Activated T-cell treated with anti-CD3 and anti-CD28 coated beads, Interleukin-2, amount 50 U/mL, for 48 hours (primary cell): ENCODE measurements at places on chromosomes 12 and 14.

GRCh38 chr12:53696285-53696654 lies 20.4 kb upstream of the ATP5MC2 start:
- peak; percentile 24 for DNase-seq

- peak; percentile 49 for DNase-seq
Measured at GRCh38 chr14:22071006-22071405, 397.4 kb upstream of the OR4E1 start.

GRCh38 chr12:97560786-97561618 lies 98.4 kb downstream of the RMST start:
- DNase-seq: no peak

DNA sequence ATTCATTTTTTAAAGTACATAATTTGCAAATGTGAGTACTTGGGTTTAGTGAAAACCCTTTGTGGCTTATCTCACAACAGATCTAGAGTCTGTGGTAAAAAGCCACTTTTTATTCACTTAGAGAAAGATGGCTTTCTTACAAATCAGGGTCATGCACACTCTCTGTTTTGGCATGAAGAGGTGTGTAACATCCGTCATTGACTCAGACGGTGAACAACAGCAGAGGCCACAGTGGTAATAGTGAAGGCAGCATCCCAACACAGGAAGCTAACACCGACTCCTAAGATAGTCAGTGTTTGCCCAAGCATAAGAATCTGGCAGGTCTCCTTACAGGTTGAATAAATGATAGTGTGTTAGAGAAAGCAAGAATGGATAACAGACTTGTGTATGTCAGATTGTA lies 593.0 kb downstream of the SOX5 start:
- no peak for DNase-seq

DNA sequence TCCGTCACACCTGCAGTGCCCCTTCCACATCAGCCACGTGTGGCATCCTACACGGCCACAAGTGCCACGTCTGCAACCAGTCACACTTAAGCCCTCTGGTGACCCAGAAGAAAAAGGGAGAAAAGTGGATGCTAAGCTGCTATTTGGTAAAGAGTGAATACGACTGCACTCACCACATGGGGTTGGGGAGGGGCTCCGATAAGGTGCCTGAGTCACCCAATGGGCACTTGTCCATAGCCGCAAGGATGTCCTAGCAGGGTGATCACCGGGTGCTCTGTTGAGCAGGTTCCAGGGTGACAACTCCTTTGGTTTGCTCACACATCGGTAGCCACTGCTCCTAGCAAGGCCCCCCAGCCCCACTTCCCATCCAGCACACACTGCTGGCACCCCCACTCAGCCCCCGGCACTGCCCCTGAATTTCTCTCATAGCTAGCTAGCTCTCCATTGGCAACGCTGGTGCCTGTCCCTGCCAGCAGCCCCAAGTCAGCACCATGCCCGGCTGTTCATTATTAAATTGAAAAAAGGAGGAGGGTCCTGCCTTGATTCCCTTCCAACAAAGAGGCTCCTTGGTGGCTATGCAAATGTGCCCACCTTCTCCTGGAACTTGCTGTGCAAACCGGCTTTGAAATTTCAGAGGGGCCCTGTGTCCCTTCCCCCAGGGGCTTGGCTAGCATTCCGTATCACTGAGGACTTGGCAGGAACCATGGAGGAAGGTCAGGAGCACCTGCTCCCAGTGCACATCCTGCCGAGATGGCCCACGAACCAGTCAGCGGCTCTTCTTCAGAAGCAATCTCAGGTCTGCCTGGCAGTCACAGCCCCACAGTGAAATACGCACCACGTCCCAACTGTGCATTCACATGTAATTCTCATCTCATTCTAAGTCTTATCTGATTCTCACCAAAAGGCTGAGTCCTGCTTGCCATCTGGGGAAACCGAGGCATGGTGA lies 227.7 kb upstream of the DIO3 start:
- DNase-seq: no peak

GRCh38 chr14:103733651-103734050 lies 18.0 kb downstream of the ZFYVE21 start:
- no peak for DNase-seq

- no peak for DNase-seq
Measured at GRCh38 chr12:126243814-126244440, 1178.7 kb downstream of the AACS start.

- no peak for DNase-seq
Measured at GRCh38 chr14:32080001-32080510, 3.0 kb downstream of the ARHGAP5 start.

GRCh38 chr12:52419656-52420055 lies 13.5 kb upstream of the KRT82 start:
- DNase-seq: no peak

DNA sequence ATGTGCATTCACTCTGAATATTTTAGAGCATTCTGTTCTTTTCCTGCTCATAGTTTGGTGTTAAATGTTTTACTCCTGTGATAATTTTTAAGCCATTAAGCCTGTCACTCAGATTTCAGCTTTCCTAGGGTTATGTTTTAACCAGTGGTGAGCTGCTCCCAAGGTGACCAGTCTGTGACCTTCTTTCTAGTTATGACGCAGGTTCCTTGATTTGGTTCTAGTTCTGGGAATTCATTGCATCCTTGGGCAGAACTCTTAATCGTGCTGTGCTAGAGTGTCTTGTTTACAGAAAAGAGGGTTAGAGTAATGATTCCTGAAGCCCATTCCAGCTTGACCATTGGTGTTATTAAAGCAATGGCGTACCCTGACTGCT lies 2.2 kb downstream of the GABARAPL1 start:
- DNase-seq: no peak

GRCh38 chr12:81502912-81503695 lies 256.0 kb downstream of the PPFIA2 start:
- no peak for DNase-seq

DNA sequence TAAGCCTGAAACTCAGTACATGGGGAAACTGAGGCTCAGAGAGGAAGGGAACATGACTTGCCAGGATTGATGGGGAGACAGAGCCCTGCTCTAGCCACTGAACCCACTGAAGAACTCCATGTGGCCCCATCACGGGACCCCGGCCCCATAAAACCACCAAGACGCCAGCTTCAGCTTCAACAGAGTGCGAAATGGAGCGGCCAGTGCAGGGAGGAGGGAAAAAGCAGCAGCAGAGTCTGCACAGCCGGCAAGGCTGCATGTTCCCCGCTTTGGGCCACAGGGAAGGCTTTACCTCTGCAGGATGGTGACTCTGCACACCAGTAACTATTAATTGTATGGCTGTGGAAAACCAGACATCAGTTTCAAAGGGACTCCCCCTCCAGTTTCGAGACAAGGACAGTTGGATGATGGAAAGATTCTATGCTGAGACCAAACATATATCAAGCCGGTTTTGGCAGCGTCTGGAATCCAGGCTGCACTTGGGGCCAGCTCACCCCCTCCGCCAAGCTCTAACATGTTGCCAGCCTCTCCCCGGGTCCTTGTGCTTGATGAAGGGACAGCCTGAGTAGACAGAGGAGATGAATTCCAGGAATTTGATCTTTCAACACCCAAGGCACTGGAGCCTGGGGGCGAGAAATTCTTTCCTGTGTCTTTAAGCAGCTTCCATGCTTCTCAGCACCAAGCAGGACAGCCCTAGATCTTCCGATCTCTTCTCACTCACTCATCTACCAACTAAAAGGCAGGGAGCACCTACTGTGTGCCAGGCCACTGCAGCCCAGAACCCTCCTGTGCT lies 55.7 kb upstream of the BCL11B start:
- DNase-seq: no peak

DNA sequence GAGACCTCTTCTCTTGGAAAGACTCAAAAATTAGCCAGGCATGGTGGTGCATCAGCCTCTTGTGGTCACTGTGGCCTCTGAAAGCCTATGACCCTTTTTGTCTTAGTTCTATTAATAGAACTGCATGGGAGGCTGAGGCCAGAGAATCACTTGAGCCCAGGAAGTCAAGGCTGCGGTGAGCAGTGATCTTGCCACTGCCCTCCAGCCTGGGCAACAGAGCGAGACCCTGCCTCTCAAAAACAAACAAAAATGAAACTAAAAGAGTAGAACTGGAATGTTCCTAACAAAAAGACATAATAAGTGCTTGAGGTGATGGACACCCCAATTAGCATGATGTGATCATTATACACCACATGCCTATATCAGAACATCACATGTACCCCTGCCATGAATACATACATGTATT lies 197.0 kb upstream of the EEA1 start:
- DNase-seq: no peak

- no peak for DNase-seq
Measured at GRCh38 chr12:105024928-105025327, 38.8 kb downstream of the NOPCHAP1 start.

GRCh38 chr14:101470266-101470665 lies 91.0 kb upstream of the DIO3 start:
- no peak for DNase-seq

GRCh38 chr14:52244997-52245396 lies 22.5 kb upstream of the PTGDR start:
- no peak for DNase-seq

GRCh38 chr12:127773520-127773919 lies 493.4 kb upstream of the TMEM132C start:
- DNase-seq: no peak

- no peak for DNase-seq
Measured at GRCh38 chr14:78985668-78986381, 815.7 kb downstream of the NRXN3 start.

GRCh38 chr14:100150932-100151587 lies 8.4 kb downstream of the DEGS2 start:
- DNase-seq: no peak

DNA sequence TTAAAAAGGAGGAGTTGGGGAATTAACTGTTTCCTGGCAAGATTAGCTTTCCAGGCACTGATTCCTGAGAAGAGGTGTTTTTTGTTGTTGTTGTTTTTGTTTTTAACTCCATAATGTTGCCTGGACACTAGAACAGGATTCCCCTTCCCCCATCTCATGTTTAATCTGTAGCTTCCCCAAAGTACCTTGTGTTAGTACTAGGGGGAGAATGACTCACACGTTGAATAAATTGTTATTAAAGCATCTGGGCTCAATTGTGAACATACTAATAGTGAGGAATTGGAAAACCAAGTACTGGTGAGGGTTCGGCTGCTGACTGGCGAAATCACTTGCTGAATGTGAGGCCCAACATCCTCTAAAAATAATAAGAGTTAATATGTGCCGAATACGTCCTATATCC lies 1.3 kb upstream of the GNG2 start:
- no peak for DNase-seq

GRCh38 chr12:129902371-129903091 lies 1.3 kb downstream of the TMEM132D start:
- no peak for DNase-seq

GRCh38 chr12:56337753-56338251 lies 882 bp upstream of the IL23A start:
- no peak for DNase-seq

GRCh38 chr12:68499616-68500015 lies 111.1 kb upstream of the RAP1B start:
- DNase-seq: no peak

DNA sequence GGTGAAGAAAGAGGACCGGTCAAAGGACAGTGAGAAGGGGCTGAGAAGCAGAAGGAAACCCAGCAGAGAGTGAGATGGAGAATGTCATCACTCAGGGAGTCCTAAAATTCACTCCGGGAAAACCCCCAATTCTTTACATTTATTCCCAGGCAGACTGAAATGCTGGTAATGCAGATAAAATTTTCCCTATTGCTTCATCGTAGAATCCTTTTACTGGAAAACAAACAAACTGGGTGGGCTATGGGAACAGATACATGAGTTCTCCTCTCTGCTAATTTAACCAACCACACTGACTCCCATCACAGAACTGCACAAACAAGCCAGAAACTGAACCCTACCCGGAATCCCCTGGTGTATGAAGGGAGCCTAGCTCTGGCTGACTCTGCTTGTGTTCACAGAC lies 20.9 kb downstream of the HEBP1 start:
- DNase-seq: no peak

DNA sequence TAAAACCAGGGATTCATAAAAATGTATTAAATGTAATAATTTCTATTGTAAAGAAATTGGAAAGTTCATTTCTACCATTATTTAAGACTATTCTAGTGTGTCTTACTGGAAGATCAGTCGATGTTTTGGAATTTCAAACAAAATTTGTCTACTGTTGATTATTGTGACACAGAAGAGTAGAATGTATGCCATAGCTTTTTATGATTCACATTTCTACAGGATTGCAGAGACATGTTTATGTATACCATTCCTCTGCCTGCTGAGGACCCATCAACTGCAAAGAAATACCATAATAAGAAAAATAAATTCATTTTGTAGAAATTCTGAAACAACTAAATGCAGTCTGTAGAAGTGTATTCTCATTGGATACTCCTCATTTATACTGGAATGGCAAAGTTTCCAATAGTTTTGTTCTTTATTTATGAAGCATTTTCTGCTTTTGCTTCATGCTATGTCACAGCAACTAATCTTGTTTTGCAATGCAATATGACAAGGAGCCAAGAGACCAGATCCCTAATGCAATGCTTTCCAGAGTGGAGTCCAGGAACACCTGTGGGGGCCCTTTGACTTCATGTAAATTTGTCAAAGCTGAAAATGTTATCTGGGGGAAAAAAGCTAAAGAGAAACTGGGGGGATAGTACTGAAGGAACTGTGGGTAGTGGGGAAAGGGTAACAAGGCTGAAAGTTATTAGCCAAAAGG lies 172.9 kb upstream of the LRIG3 start:
- DNase-seq: no peak

- DNase-seq: no peak
Measured at GRCh38 chr12:109702111-109702841, 11.3 kb upstream of the FAM222A start.

DNA sequence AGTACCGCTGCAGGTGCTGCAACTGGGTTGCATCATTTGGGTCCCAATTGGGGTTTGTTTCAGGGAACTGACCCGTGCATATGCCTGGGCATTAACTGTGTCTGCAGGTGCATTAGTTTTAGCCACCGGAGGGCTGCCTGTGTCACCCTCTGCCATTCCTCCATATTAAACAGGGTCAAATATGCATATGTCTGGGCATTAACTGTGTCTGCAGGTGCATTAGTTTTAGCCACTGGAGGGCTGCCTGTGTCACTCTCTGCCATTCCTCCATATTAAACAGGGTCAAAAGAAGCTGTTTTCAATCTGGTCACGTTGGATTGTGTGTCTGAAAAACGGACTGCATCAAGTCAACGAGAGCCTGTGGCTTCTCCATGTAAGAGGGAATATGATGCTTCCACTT lies 1317.0 kb downstream of the TMEM121 start:
- no peak for DNase-seq

GRCh38 chr12:51441583-51441982 lies 17.0 kb downstream of the SLC4A8 start:
- DNase-seq: no peak

DNA sequence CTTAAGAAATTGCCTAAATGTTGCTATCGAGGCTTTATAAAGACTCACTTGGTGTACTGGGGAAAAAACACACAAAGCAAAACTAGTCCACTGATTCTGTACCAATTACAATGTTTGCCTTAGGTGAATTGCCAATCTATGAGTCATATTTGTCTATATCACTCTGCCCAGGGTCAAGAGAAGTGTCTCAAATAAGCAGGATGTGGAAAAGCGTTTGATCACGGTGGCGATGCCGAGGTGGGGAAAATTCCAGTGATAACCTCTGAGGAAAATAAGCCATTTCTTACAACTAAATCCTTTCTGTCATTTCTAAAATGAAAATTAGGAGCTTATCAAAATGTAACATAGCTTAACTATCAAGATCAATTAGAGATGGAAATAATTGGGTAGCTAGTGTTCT lies 148.6 kb upstream of the DIO3 start:
- DNase-seq: no peak

- DNase-seq: no peak
Measured at GRCh38 chr12:30764251-30764650, 9.5 kb upstream of the CAPRIN2 start.

- DNase-seq: no peak
Measured at GRCh38 chr14:73712071-73712506, 2.1 kb downstream of the PNMA1 start.
